Activated CD8-positive, alpha-beta T cell treated with anti-CD3 and anti-CD28 coated beads, Interleukin-2, amount 10 ng/mL, durations not matched to agents 7 days and 5 days (primary cell): ENCODE measurements at places on chromosomes 12 and 14. TPM values are rescaled to one million over a fixed set of nuclear protein-coding genes. Genes with fewer than 3 reads are reported as not detected.
A peak's percentile ranks its signal among the peaks of the same experiment; 100 is the strongest.

Gene HSPB8
- not detected for total RNA-seq

Gene PLXNC1
- total RNA-seq, result 43.8 TPM

Gene TCL1B
- not detected for total RNA-seq

GRCh38 chr12:22759769-22760674, 135.1 kb downstream of the ETNK1 start:
- no peak for DNase-seq
- H3K36me3 ChIP-seq, result no peaks in the 10 kb centered on the region
- no peak overlapping the region for H3K4me3 ChIP-seq
- no peaks in the 10 kb centered on the region for H3K4me1 ChIP-seq
- H3K27ac ChIP-seq, result no peak overlapping the region

Gene SLCO1C1
- total RNA-seq, result not detected

- DNase-seq, result no peak
- H3K4me3 ChIP-seq, result no peak overlapping the region
- H3K27ac ChIP-seq, result no peak overlapping the region
- peaks cover 68% of the 10 kb centered on the region for H3K4me1 ChIP-seq
- no peaks in the 10 kb centered on the region for H3K27me3 ChIP-seq
- H3K36me3 ChIP-seq, result peaks cover 44% of the 10 kb centered on the region
Observed at GRCh38 chr14:101834397-101834796, 72.9 kb downstream of the PPP2R5C start.

- no peak overlapping the region for H3K27ac ChIP-seq
- no peaks in the 10 kb centered on the region for H3K4me1 ChIP-seq
- no peaks in the 10 kb centered on the region for H3K27me3 ChIP-seq
- peak; percentile 32 for DNase-seq
Observed at GRCh38 chr12:132238488-132238854, 90.9 kb downstream of the GALNT9 start.

DNA sequence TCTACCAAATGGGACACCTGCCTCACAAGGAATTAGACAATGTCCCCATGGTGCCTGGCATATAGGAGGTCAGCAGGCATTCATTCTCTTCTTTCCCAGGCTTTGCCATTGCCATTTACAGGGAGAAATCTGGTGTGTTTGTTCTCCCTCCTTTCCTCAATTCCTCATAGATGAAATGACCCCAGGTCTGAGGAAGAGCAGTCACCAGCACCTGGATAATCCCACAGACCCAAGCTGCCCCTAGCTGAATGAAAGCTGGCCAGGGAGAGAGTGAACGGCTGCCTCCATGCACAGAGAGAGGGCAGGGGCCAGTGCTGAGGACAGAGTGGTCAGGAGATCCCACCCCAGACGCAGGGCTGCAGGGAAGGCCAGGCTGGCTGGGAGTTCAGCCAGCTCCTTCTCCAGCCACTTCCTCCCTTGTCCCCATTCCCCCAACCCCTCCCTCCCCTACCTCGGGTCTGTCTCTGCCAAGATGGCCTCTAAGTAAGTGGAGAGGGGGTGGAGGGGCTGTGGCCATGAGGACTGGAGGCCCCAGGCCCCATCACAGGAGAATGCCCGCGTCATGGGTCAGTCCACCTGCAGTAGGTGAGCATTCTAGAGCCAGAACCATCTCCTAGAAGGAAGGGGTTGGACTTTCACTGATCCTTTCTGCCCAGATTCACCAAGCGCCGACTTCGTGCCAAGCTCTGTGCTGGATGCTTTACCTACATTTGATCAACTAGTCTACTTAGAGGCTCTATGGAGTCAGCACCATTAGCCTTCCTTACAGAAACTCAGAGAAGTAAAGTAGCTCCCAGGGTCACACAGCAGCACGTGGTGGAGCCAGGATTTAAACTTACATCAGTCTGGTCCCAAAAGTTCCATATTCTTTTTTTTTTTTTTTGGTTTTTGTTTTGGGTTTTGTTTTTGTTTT, 2.0 kb upstream of the KRT4 start:
- H3K27me3 ChIP-seq, result peaks cover 4% of the 10 kb centered on the region
- no peak overlapping the region for H3K27ac ChIP-seq
- DNase-seq, result no peak
- H3K36me3 ChIP-seq, result no peaks in the 10 kb centered on the region
- peaks cover 15% of the 10 kb centered on the region for H3K4me1 ChIP-seq
- no peak overlapping the region for H3K4me3 ChIP-seq

DNA sequence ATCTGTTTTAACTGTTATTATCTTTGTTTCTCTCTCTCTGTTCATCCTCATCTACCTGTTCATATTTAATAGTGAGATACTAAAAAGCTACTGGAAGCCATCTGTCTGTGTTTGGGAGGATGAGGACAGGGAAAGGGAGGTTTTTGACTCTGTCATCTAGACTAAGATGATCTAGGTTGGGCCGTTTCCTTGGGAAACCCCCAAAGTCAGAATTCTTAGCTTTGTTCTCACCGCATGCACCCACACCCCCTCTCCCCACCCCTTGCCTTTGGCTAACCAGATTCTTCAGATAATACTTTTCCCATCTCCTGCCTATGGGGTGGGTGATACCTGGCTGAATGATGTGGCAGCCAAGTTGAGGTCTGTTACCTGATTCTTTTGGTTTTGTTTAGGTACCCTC, 73.0 kb downstream of the PRICKLE1 start:
- no peak for DNase-seq
- H3K36me3 ChIP-seq, result no peaks in the 10 kb centered on the region
- no peak overlapping the region for H3K4me3 ChIP-seq
- H3K27me3 ChIP-seq, result no peaks in the 10 kb centered on the region
- no peak overlapping the region for H3K27ac ChIP-seq

GRCh38 chr12:68011882-68012207, 22.6 kb downstream of the IFNG-AS1 start:
- no peak overlapping the region for H3K27ac ChIP-seq
- H3K27me3 ChIP-seq, result no peaks in the 10 kb centered on the region
- peaks cover 11% of the 10 kb centered on the region for H3K4me1 ChIP-seq

Gene ADAM20
- 0.18 TPM for total RNA-seq

DNA sequence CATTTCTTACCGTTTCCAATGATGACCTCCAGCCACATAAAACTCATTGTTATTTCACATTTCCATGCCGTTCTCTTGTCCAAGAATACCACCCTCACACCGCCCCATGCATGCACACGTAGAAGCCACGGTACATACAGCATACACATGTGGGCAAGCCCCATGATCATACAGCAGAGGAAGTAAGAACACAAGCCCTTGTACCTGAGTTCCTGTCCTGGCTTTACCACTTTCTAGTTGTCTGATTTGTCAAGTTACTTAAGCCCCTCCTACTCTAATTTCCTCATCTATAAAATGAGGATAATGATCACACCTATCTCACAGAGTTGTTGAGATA, 59.9 kb downstream of the DUSP16 start:
- H3K36me3 ChIP-seq, result peaks cover 14% of the 10 kb centered on the region
- no peak for DNase-seq
- no peaks in the 10 kb centered on the region for H3K27me3 ChIP-seq
- H3K4me3 ChIP-seq, result no peak overlapping the region
- H3K27ac ChIP-seq, result peak overlapping the region; percentile 57

GRCh38 chr14:68644101-68644500, 148.8 kb downstream of the ZFP36L1 start:
- peaks cover 3% of the 10 kb centered on the region for H3K36me3 ChIP-seq
- no peak overlapping the region for H3K4me3 ChIP-seq
- no peaks in the 10 kb centered on the region for H3K4me1 ChIP-seq
- peaks cover 4% of the 10 kb centered on the region for H3K27me3 ChIP-seq
- DNase-seq, result no peak
- H3K27ac ChIP-seq, result no peak overlapping the region

GRCh38 chr12:50633955-50634354, 129.2 kb downstream of the DIP2B start:
- no peak for DNase-seq
- H3K27me3 ChIP-seq, result no peaks in the 10 kb centered on the region
- H3K4me3 ChIP-seq, result no peak overlapping the region
- H3K27ac ChIP-seq, result no peak overlapping the region

DNA sequence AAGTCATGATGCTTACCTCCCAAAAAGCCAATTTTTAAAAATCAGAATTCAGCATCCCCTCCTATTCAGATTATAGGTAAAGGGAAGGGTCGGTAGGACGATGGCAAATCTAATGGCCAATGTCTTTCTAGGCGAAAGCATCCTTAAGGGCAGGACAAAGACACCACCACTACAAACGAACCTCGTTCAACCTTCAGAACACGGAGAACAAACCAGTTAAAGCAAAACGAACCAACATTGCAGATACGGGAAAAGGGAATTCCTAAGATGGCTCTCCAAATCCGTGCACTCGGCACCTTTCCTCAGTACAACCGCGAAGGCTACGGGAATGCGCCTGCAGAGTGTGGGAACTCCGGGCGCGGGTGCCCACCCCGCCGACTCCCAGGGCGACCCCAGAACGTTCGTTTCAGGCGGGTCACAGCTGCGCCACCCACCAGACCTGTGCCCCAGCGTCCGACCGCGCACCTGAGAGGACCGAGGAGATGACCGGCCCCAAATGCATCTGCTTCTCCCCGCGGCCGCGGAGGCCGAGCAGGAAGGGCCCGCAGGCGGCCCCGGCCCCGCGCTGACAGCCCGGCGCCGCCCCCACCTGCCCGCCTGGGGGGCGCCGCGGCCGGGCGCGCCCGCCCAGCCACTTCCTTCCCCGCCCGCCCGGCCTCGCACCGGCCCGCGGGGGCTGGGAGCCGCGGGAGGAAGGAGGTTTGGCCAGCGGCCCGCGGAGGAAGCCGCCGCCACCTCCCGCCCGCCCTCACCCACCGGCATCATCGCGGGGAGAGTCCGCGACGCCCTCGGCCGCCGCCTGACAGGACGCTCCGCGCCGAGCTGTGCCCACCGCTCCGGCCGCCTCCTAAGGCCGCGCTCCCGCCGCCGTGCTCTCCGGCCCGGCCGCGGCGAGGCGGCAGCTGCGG, 578 bp downstream of the PPP1R13B start:
- peaks cover 15% of the 10 kb centered on the region for H3K4me1 ChIP-seq
- peaks cover 23% of the 10 kb centered on the region for H3K27me3 ChIP-seq
- H3K36me3 ChIP-seq, result peaks cover 3% of the 10 kb centered on the region
- peak overlapping the region; percentile 78 for H3K4me3 ChIP-seq

DNA sequence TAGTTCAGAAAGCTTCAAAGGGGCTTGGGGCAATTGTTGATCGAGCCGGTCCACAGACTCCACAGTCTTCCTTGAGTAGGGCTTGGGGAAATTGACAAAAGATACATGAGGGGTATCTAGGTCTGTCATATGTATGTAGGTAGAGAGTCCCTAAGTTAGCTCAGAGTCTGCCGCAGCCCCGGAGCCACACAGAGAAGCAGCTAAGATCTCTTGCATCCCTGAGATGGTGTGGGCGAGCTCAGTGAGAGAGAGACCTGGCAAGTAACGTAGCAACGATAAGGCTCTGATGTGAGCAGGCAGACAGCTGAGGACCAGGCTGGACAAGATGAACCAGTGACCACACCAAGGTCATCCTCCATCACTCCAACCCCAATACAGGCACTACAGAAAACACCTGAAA, 297.6 kb downstream of the TMEM132D start:
- DNase-seq, result no peak
- no peaks in the 10 kb centered on the region for H3K4me1 ChIP-seq
- no peak overlapping the region for H3K27ac ChIP-seq
- H3K27me3 ChIP-seq, result no peaks in the 10 kb centered on the region

GRCh38 chr14:34199585-34199984, 248.7 kb upstream of the EGLN3 start:
- DNase-seq, result no peak
- no peak overlapping the region for H3K4me3 ChIP-seq
- peaks cover 9% of the 10 kb centered on the region for H3K4me1 ChIP-seq
- no peak overlapping the region for H3K27ac ChIP-seq
- peaks cover 9% of the 10 kb centered on the region for H3K27me3 ChIP-seq

DNA sequence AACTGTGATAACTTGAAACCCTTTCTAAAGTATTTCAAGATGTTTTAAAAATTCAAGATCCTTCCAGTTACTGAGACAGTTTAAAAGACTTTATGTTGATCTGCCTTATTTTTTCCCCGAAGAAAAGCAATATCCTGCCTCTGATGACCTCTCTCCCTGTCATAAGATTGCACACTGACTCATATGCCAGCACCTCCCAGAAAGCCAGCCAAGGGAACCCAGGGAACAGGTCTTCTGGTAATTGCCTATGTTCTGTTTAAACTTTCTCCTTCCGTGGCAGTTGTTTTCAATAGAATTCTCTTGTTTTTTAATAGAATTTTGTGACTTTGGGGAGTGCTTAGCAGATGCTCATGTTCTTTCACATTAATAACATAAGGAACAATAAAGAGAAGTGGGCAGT, 300.2 kb upstream of the PRKD1 start:
- no peak for DNase-seq
- H3K27ac ChIP-seq, result no peak overlapping the region
- no peak overlapping the region for H3K4me3 ChIP-seq
- H3K36me3 ChIP-seq, result no peaks in the 10 kb centered on the region
- H3K27me3 ChIP-seq, result no peaks in the 10 kb centered on the region

- H3K27ac ChIP-seq, result no peak overlapping the region
- H3K36me3 ChIP-seq, result no peaks in the 10 kb centered on the region
- no peak overlapping the region for H3K4me3 ChIP-seq
- H3K27me3 ChIP-seq, result no peaks in the 10 kb centered on the region
Observed at GRCh38 chr12:67922245-67922644, 67.0 kb upstream of the IFNG-AS1 start.

Gene AHNAK2
- not detected for total RNA-seq

- H3K36me3 ChIP-seq, result peaks cover 56% of the 10 kb centered on the region
- no peak for DNase-seq
- H3K27ac ChIP-seq, result no peak overlapping the region
Observed at GRCh38 chr12:53443955-53444354, 2.4 kb downstream of the PRR13 start.

GRCh38 chr14:64861916-64862315, 17.8 kb downstream of the SPTB start:
- H3K4me1 ChIP-seq, result no peaks in the 10 kb centered on the region
- H3K36me3 ChIP-seq, result no peaks in the 10 kb centered on the region
- no peak for DNase-seq
- no peak overlapping the region for H3K4me3 ChIP-seq
- no peak overlapping the region for H3K27ac ChIP-seq

Gene LGALS3
- total RNA-seq, result 31.5 TPM

DNA sequence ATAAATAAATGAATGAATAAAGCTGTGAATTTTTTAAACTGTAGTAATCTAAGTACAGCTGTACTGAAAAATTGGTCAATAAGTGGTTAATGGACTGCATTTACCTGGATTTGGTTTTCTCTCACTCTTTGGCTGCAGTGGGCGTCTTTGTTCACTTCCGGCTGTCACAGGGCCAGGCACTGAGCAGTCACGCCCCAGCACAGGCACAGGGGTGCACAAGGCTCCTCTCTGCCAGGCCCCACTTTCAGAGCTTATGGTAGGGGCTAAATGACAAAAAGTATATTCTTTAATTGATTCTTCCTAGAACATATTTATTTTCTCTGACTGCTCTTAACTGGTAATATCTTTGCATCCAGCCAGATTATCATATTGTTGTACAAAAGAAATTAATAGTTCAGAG, 70.6 kb upstream of the DYNC1H1 start:
- H3K27me3 ChIP-seq, result no peaks in the 10 kb centered on the region
- no peak overlapping the region for H3K27ac ChIP-seq
- H3K4me3 ChIP-seq, result no peak overlapping the region
- H3K4me1 ChIP-seq, result no peaks in the 10 kb centered on the region
- DNase-seq, result no peak
- H3K36me3 ChIP-seq, result peaks cover 67% of the 10 kb centered on the region

GRCh38 chr12:65526311-65526710, 247.8 kb downstream of the MSRB3 start:
- no peak overlapping the region for H3K27ac ChIP-seq
- no peaks in the 10 kb centered on the region for H3K27me3 ChIP-seq
- no peaks in the 10 kb centered on the region for H3K4me1 ChIP-seq
- no peak for DNase-seq
